ENCODE measurements at places on chromosomes 11 and 22.
A peak's percentile ranks its signal among the peaks of the same experiment; 100 is the strongest.

DNA sequence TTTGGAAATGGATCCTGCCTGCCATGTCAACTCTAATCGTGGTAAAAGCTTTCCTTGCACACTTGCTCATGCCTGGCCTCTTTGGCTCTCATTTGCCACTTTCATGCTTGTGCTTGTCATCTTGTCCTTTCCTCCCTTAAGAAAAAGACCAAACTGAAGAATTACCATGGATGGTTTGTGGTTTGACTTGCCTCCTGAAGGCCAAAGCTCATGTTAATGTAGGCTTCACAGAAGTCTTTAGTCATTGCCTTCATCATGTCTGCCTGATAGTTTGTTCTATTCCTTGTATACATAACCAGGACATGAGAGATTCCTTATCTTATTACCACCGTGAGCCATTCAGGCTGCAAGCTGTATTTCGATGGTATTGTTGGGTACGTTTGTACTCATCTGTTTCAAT is 17.3 kb downstream of the TEAD1 start:
- ATAC-seq = no peak

DNA sequence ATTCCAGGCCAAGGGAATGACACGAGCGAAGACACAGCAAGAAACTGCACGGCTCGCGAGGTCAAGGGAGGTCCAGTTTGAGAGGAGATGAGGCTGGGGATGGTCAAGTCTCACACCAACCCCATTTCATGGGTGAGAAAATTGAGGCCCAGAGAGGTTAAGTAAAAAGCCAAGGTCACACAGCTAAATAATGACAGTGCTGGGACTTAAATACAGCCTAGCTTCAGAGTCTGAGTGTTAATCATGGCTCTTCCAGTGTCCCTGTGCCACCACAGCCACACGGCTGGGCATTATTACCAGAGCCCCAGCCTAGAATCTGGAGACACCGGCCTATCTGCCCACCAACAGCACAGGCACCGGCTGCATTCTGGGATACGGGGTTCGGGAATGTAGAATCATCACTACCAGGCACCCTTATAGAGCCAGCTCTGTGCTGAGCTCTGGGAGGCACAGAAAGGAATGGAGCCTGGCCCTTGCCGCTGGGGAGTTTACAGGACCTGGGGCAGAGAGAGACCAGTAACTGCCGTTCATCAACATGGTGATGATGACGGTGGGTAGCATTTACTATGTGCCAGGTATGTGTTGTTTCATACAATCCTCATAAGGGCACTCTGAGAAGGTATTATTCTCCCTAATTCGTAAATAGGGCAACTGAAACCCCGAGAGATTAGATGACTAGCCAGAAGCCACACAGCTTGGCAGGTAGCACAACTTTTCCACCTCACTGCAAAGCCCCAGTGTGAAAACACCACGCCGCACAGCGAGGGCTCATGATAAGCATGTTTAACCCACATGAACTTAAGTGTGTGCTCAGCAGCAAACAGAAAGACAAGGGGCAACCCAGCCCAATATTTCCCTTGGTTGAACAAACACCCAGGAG is 51.8 kb downstream of the CD6 start:
- ATAC-seq = peak; percentile 46

GRCh38 chr22:48445113-48445827 is 1382.4 kb downstream of the BRD1 start:
- ATAC-seq = no peak

- ATAC-seq = no peak
These were observed 269.0 kb downstream of the ST3GAL4 start for GRCh38 chr11:126624506-126624905.

DNA sequence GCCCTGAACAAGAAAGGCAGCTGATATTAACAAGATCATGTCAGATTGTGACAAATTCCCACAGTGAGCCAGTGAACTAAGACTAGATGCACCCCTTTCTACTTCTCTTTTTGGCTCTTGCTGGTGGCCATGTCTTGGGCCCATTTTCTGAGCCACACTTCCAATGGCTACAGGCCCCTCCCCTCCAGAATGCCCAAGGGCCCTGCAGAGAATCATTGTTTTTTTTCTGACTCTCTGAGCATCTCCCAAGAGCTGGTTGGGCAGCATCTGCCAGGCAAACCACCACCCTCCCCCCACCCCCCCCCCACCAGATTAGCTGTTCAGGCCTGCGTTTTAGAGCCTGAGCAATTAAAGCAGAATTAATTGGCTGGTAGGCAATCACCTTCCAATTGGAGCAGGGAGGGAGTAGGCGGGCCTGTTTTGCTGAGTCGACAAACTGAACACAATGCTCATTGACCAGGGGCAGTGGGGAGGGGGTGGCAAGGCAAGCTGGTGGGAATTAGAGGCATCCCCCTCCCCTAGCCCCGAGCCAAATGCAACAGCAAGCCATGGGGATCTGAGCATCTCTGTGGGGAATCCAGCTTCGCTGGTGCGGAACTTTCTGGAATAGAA is 541.4 kb downstream of the MN1 start:
- ATAC-seq = no peak

DNA sequence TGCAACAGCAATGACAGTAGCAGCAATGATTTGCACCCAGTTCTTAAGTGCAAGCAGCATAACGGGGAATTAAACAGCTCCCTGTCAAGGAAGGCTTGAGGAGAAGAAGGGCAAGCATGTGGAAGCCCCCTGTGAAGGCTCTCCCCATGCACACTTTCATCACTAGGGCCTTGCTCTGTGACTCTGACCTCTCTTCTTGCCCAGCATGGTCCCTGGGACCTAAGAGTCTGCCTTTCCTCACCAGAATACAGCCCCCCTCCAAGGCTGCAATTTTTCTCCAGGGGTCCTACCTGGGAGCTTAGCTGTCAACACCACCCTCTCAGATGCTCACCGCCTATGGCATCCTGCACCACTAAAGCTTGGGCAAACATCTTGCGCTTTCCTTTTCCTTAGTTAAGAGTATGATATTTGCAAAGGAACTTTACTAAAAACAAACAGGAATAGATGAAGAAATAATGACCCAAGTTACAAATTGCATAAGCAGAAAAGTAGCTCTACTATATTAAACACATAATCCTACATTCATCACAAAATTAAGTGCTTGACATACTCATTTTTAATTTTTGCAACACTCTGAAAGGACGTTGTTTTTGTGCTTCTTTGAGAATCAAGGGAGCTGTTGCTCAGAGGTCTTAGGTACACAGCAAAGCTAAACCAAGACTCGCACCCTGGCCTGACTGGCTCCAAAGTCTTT is 187.6 kb downstream of the ADAMTS15 start:
- no peak for ATAC-seq

- ATAC-seq = no peak
These were observed 11.6 kb downstream of the SRPRA start for GRCh38 chr11:126257144-126257543.

DNA sequence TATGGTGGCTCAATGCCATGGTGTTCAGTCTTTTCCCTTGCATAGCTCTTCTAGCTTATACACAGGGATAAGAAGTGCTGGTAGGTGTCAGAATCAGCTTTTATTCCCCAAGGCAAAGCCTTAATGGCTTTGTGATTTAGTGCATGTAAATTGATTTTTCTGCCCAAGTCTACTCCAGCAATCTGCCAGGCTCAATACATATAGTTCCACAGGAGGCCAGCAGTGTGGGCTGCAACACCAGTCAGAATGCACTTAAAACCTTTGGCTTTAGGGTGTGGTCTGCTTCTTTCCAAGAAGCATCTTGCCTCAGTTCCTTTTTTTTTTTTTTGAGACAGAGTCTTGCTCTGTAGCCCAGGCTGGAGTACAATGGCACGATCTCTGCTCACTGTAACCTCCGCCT is 14.5 kb upstream of the CAPRIN1 start:
- ATAC-seq = no peak

- ATAC-seq = no peak
These were observed 13.7 kb downstream of the GDPD4 start for GRCh38 chr11:77287615-77288273.

- ATAC-seq = no peak
These were observed 164.8 kb upstream of the SEZ6L start for GRCh38 chr22:26004477-26004876.

- ATAC-seq = no peak
These were observed 84.6 kb upstream of the LRRC55 start for GRCh38 chr11:57097149-57097548.

- no peak for ATAC-seq
These were observed 41.9 kb downstream of the TOLLIP start for GRCh38 chr11:1267441-1268100.

GRCh38 chr11:66856496-66857233 is at the start of gene LRFN4:
LRFN4 (plus strand) TSS chr11:66857064; CDS start chr11:66857745, 681 bp downstream.
- peak; percentile 58 for ATAC-seq

- ATAC-seq = peak; percentile 74
These were observed 6.3 kb downstream of the CEND1 start for GRCh38 chr11:783581-784015.

DNA sequence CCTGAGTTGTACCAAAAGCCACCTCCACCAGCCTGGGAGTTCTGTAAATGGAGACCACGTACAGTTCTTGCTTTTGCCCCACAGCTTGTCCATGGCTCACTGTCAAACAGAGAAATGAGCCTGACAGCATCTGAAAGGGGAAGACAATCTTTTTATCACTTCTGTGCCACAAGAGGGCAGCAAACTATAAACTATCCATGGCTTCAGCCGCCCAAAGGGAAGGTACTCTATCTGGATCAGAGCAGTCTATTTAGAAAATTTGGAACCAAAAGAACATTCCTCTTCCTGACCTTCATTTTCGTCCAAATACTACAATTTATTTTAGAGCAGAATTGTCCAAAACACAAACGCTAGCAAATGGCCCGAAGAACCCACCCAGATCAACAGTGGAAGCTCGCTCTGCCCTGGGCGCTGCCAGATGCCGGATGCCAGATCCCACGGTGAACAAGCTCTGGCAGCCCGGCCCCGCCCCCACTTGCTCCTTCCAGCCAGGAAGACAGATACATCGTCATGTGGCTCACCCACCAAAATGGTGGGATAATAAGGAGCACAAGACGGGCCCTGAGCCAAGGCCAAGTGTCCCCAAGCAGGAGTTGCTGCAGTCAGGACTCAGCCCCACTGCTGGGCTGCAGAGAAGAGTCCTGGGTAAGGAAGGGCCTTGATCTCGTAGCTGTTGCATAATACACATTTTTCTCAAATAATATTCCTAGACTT is 23.9 kb upstream of the SCGB1A1 start:
- ATAC-seq = peak; percentile 84

GRCh38 chr11:108803776-108804175 is 138.9 kb downstream of the DDX10 start:
- ATAC-seq = no peak

DNA sequence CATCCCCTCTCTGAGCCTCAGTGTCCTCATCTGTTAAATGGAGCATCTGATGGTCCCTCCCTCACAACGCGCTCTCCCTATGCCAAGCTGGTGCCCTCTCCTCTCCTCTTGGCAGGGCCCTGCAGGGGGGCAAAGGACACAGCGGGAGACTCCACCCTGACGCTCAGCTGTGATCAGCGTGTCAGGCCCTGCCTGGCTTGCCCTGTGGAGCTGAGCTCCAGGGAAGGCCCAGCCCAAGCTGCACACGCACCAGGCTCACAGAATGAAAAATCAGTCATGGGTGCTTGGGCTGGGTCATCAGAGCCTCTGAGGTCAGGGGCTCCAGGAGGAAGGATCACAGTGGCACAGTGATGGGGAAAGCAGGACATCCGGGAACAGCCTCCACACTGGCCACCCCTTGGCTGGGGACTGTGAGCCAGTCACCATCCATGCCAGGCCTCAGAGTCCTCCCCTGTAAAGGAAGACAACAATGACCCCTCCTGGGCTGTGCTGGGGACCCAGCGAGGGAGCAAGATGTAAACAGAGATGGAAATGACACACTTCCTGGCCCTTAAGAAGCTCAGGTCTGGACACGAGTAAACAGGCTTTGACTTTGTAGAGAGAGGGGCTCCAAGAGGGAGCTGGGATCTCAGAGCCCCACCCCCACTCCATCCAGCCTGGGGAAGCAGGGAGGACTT is 36.6 kb downstream of the RPL3 start:
- no peak for ATAC-seq

DNA sequence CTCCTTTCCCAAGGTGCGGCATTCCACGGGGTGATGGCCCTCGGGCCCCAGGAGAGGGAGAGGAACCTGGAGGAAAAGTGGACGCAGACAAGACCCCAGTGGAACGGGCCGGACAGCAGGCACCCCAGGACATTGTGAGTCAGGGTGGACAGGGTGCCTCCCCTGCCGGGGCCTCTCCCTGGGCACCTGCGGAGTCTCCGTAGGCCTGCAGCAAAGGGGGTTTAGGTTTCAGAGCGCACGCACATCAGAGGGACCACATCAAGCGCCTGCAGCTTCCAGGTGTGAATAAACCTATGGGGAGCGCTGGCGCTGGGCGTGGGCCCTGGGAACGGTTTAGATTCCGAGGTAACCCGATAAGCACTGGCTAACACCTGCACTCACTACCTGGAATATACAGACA is 22.7 kb upstream of the FGF19 start:
- ATAC-seq = no peak

DNA sequence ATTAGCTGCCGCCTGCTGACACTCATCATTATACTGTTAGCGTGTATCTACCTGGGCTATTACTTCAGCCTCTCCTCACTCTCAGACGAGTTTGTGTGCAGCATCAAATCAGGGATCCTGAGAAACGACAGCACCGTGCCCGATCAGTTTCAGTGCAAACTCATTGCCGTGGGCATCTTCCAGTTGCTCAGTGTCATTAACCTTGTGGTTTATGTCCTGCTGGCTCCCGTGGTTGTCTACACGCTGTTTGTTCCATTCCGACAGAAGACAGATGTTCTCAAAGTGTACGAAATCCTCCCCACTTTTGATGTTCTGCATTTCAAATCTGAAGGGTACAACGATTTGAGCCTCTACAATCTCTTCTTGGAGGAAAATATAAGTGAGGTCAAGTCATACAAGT is 51.1 kb downstream of the PANX1 start:
- no peak for ATAC-seq

- no peak for ATAC-seq
These were observed 11.9 kb upstream of the SYTL2 start for GRCh38 chr11:85822814-85823213.

DNA sequence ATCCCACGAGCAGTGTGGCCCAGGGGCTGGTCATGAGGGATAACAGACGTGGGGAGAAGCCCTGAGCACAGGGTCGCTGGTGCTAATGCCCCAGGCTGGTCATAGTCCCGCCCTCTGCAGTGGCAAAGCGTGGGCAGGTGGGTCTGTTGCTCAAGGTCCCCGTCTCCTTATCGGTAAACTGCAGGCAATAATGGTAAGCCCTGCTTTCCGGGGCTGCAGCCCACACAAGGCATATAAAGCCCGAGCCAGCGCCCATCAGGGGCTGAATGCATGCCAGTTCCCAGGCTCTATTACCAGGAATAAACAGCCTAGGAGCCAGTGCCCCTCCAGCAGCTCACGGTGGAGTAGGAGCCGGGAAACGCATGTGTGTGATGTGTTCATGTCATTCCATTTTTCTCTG is 261.0 kb downstream of the BRD1 start:
- ATAC-seq = no peak

Measured in activated CD4-positive, CD25-positive, alpha-beta regulatory T cell treated with anti-CD3 and anti-CD28 coated beads, Interleukin-2, amount 50 U/mL, for 24 hours (primary cell).